NCI-H226 (cell line): ENCODE measurements at places on chromosomes 4 and X.
A peak's percentile ranks its signal among the peaks of the same experiment; 100 is the strongest.

GRCh38 chr4:120830204-120830603 lies 92.3 kb downstream of the PRDM5 start:
- no peak for DNase-seq

DNA sequence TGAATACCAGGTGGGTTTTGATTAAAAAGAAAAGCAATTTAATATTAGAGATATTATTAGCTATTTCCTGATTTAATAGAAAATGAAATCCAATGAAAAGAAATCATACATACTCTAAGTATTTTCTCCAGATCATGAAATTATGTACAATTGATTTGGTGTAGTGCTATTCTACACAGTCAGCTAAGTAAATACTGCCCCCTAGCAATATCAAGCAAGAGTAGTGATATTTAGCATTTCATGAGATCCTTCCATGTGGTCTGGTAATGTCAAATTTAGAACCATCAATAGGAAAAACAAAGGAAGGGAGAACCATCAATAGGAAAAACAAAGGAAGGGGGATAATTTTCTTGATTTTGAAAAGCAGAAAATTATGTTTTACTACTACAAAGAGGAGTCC lies 114.6 kb downstream of the TBCK start:
- no peak for DNase-seq

DNA sequence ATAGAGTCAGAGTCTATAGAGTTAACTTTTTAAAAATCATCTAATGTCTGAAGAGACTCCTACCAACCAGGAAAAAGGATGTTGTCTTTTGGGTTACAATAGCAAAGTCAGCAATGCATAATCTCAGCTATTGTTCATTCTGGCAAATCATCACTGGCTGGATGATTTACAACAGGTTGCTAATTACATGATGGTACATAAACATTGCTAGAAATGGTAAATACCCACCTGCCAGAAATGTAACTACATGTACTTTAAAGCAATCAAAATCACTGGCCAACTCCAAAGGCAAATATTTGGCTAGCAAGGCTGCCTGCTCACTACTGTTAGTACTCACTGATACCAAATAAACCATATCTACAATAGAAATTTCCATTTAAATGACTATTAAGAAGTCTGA lies 91.1 kb downstream of the PPP3CA start:
- DNase-seq, result no peak

DNA sequence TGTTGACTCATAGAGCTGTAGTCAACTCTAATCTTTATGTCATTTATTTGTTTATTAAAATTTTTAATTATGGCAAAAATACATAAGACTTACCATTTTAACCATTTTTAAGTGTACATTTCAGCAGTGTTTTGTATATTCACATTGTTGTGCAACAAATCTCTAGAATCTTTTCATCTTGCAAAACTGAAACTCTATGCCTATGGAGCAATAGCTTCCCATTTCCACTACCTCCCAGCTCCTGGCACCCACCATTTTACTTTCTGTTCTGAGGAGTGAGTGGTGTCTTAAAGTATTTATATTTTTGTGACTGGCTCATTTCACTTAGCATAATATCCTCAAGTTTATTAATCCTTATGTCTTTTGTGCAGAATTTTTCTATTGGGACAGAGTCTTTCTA lies 181.0 kb downstream of the GPAT3 start:
- DNase-seq, result no peak

DNA sequence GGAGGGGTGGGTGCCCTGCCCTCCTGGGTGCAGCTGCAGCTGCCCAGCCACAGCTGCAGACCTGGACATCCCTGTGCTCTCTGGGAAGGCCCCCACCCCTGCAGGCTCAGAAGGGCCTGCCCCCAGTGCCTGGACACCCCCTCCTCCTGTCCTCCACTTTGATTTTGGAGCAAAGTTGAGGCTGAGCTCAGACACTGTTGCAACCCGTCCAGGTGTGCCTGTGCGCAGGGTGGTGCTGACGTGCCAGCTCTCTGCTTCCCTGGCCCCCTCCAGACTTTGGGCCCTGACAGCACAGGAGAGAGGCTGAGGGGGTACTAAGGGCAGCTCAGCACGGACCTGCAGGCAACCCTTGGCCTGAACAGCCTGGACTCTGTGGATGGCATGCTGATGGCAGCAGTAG lies 750.3 kb downstream of the ARAP2 start:
- no peak for DNase-seq

DNA sequence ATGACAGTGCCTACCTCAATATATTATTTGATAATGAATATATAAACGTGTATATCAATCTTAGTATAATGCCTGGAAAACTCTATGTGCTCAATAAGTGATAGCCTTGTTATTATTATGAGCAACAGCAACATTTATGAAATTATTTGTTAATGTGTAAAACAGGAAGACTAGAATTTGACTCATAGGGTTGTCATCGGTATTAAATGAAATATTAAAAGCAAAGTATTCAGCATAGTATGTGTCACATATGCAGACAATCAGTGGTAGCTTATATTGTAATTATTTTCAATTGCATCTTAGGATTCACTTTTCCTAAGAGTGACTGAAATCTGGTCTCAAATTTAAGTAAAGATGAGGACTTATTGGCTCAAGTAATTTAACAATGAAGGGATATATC lies 24.6 kb downstream of the SPANXD start:
- no peak for DNase-seq

DNA sequence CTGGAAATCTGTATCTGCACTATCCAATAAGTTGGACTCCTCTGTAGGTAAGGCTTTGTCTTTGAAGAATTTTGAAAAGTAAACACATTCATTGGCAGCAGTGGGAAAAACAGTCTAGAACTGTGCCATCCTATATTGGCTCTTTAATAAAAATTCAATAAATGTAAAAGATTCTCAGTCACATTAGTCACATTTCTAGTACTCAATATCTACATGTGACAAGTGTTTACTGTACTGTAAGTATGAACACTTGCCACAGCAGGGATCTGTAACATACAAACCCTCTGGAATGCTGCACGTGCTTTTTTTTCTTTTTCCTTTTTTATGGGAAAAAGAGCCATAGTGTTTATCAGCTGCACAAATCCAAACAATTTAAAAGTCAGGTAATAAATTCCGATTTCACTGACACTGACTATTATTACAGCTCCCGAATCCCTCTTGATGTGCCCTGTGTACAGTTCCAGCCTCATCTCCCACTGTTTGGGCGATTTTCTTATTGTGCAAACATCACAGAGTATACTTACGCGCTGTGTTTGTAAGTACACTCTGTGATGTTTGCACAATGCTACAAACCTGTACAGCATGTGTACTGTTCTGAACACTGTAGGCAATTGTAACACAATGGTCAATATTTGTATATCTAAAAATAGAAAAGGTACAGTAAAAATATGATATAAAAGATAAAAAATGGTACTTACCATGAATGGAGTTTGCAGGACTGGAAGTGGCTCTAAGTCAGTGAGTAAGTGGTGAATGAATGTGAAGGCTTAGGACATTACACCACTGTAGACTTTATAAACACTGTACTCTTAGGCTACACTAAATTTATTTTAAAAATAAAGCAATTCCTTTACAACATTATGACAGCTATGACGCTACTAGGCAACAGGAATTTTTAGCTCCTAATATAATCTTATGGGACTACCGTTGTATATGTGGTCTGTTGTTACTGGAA lies 8.7 kb downstream of the PYURF start:
- DNase-seq, result no peak

- no peak for DNase-seq
Observed at GRCh38 chrX:124215786-124216185, 116.7 kb upstream of the TEX13D start.

GRCh38 chr4:73620115-73620792 lies at the start of gene RASSF6:
Gene RASSF6 (minus strand): TSS chr4:73620436. CDS start chr4:73611795, 8,641 bp downstream.
- DNase-seq, result no peak

DNA sequence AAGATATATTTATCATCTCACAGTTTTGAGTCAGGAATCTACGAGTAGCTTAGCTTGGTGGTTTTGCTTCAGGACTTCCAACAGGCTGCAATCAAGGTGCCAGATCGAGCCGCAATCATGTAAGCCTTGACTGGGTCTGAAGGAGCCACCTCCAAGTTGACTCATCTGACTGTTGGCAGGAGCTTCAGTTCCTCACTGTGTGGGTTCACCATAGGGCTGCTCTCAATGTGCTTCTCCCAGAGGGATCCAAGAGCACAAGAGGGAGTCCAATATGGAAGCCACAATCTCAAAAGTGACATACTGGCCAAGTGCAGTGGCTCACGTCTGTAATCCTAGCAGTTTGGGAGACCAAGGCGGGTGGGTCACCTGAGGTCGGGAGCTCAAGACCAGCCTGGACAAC lies 26.5 kb downstream of the DCHS2 start:
- DNase-seq, result peak; percentile 4

DNA sequence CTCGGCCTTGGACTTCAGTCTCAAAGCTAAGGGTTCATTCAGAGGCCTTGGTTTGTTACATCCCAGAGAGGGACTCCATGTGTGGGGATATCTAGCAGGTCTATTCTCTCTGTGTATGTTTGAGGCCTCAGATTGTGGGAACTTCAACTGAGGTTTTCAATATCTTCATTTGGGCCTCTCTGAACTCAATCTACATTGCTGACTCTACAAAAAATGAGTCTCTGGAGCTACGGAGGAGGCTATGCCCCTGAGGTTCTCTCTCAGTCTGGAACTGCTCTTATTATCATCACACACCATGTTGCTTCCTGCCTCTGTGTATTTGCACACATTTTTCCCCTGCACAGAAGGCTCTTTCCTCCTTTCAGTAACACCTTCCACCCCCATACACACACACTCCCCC lies 5.1 kb upstream of the TSR2 start:
- DNase-seq, result no peak

DNA sequence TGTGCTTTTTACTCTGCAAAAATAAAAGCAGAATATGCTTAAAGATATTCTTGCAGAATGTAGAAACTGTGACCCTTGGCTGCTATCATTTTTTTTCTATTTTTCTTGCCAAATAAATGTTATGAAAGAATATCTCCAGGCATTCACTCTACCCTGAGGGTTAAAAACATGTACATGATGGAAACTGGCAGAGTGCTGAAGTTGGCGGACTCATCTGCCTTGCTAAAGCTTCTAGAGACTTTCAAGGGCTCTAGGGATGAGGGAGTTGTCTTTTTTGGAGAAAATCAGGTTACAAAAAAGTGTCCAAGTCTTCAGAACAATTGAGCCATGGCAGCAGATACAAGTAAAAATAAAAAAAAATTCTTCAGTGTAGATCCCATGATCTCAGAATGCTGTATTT lies 40.5 kb upstream of the NRK start:
- DNase-seq, result no peak

DNA sequence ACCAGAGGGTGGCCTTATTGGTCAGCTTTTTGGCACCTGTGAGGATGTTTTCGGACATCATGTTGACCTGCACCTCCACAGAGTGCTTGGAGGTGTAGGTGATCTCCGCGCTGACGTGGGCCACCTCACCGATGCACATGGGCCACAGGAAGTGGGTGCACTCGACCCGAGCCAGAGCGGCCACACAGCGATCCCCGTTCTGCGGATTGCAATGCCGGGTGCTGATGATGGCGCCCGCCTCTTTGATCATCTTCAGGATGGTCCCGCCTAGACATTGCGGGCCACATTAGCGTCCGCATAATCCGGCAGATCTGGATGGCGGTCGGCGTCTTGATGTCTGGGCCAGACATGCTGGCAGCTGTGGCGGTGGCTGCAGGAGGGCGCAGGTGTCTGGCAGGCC lies 12.9 kb upstream of the N4BP2 start:
- no peak for DNase-seq

DNA sequence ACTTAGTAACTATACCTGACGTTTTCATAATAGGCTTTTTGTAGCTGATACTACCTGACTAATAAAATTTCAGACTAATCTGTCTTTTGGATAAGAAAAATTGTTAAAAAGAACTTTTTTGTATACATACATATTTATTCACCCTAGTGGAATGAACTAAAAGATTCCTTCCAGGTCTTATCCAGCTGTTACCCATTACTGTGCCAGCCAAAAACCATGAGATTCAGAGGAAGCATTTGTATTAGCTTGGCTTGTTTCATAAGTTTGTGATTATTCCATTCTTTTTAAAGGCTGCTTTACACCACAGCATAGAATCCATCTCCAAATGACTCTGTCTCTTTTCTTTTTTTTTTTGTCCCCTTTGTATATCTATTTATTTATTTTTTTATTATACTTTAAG lies 149.4 kb downstream of the FAT4 start:
- DNase-seq, result no peak

DNA sequence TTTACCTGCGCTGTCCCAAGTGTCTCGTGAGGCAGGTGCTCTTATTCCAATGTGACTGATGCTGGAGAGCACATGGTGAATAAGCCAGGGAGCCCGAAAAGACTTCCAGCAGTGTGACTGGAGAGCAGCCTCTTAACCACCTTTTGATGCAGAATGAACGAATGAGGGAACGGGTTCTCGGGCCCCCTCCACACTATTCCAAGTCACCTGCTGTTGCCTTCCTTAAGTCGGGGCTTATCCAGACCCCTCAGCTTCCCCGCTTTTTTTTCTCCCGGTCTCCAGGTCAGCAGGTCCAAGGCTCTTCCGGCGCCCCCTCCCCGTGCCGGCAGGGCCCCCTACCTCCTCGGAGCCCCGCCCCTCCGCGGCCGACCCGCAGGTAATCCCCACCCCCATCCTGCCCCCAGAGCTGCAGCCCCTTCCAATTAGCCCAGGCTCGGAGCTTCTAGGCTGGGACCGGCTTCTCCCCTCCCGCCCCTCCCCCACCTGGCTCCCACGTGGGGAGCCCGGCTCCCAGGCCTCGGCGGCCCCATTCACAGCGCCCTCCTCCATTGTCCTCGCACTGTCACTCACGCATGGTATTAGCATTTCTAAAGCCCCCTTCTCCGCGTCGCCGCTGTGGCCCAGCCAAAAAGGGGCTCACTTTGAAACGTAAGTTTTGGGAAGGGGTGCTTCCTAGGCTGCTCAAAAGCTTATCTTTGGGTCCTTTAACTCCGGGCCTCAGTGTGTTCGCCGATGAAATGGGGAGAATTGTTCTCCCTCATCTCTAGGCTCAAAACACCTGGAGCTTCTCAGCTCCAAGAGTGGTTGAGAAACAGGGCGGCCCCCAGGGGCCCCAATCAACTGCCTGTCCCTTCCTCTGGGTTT lies 56.2 kb upstream of the PJA1 start:
- DNase-seq, result no peak

GRCh38 chrX:119251386-119251785 lies 15.3 kb downstream of the PGRMC1 start:
- DNase-seq, result no peak

GRCh38 chr4:104188301-104188700 lies 306.4 kb downstream of the CXXC4 start:
- DNase-seq, result no peak

- no peak for DNase-seq
Observed at GRCh38 chr4:78534286-78534955, 17.1 kb upstream of the ANXA3 start.

DNA sequence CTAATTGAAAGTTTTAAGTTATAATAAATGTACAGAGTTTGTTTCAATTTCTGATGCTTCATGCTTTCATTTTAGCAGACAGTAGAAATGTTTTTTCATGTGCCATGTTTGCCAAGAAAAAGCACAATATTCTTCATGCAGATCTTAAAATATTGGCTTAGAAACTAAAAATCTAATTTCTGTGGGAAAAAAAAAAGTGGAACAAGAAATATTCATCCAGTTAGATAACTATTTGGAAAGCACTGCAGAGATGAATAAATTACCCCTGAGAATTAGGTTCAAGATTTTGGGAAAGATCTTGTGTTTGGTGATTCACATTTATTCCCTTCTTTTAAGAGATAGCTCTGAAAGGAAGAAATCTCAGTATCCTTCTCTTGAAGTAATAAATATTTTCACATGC lies 912.5 kb downstream of the C4orf33 start:
- DNase-seq, result no peak

GRCh38 chr4:1842993-1843448 lies 12.9 kb downstream of the LETM1 start:
- DNase-seq, result peak; percentile 67
